Stimulated activated CD4-positive, alpha-beta T cell treated with anti-CD3 and anti-CD28 coated beads, Interleukin-1b, Interleukin-23, amount 100 ng/mL, for 1 hour (primary cell): ENCODE measurements at places on chromosomes 5 and 9.

GRCh38 chr5:157582731-157583620, 7.4 kb upstream of the ADAM19 start:
- DNase-seq, result no peak

DNA sequence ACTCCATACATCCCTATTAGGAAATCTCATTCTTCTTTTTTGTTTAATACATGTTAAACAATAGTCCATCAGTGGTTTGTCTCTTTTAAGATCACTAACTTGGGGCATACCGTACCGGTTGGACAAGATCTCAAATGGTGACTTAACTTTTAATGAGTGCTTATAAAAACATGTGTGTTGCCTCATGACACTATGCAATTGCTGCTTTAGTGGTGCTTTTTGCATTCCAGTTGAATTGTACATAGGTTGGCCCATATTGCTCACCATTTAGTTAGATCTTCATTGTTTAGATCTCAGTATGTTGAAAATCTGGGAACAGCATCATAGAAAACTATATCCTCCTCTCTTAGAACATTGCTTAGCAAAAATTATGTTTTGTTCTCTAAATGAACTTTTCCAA, 17.8 kb downstream of the C9orf85 start:
- no peak for DNase-seq

DNA sequence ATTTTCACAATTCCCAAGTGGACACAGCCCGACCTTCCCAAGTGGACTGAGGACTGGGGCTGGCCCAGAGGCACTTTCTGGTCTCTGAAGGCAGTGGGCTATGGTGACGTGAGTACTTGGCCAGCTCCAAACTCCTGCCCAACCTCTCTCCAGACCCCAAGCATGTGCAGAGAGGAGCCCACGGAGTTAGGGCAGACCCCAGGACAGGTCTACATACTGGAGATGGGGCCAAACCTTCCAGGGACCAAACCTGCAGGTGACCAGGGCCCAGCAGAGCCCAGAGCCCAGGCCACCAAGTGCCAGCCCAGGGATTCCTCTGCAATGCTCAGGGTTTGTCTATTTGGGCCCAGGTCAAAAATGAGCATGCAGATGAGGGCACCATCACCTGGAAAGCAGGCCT, 15.3 kb downstream of the BRD3 start:
- DNase-seq, result no peak

DNA sequence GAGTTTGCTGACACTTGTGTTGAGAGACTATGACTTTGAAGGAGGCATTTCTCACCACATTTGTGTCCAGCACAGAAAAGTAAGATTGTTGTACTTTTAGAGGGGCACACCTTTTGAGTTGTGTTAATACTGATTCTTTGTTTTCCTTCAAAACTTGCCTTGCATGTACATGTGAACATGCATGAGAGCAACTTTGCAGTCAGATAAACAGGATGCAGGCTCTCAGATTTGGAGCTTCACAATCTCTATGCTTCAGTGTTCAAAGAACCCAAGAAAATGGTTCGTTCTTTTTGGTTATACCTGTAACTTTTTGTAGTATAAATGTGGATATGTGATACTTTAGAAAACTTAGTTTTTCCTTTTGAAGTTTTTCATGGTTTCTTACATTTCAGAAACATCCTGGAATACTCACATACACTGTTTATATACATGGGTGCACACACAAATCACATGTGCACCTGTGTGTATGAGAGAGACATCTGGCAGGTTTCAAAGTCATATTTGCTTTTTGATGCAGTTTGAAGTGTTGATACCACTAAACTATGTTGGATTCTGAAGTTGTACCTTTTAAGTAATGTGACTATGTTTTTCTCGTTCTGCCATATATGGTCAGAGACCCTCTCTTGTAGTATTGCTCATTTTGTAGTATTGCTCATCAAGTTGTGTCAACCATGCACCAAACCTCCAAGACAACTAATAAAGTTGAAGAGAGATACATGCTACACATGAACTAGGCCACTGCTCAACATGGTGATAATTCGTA, 190.7 kb downstream of the CD180 start:
- no peak for DNase-seq

GRCh38 chr9:93077367-93077766, 18.6 kb upstream of the CARD19 start:
- no peak for DNase-seq

- no peak for DNase-seq
These were observed 2.4 kb downstream of the N4BP3 start for GRCh38 chr5:178115814-178116142.

- no peak for DNase-seq
These were observed 7.8 kb downstream of the LCP2 start for GRCh38 chr5:170289764-170290163.

DNA sequence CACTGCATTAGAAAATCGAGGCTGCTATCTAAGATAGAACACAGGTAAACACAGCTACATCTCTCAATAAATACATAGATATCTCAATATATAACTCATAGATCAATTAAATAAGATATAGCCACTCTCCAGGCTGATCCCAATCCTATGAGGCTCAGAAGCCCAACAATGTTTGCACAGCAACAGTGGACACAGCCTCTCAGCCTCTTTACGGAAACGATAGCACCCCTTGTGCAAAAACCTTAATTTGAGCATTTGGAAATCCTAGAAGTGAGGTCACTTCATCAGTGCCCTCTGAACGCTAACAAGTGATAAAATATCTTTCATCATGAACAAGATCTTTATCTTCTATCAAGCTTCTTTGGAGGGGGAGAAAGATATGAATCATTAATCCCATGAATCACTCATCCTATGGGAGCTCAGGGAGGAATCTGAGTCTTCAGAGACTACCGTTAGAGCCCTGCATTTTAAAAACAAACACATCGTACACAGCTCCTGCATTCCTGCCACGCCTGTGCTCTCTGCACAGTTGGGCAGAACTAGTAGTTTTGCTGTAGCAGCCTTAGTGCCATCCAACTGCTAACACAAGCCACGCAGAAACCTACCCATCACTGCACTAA, 71.4 kb downstream of the MED27 start:
- no peak for DNase-seq

DNA sequence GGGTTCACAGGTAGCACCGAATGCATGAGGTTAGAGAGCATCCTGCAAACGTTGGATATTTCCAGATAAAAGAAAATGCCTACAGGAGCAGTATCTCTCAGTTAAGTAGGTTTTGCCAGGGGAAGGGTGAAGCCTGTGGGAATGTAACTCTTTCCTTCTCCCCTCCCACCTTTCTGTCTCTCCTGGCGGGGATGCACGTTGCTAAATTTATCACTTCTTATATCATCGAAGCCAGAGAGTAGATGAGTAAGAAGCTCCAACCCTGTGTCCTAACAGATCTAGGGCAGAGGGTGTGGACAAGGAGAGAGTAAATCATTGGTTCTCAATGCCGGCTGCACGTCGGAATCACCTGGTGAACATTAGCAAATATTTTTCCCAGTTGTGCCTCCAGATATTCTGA, 457.5 kb downstream of the ENC1 start:
- no peak for DNase-seq

GRCh38 chr9:122218935-122219855, 9.6 kb downstream of the LHX6 start:
- DNase-seq, result no peak

- no peak for DNase-seq
These were observed 77.4 kb downstream of the C7 start for GRCh38 chr5:40986666-40987065.

GRCh38 chr9:2591967-2592366, 29.6 kb upstream of the VLDLR start:
- DNase-seq, result no peak

DNA sequence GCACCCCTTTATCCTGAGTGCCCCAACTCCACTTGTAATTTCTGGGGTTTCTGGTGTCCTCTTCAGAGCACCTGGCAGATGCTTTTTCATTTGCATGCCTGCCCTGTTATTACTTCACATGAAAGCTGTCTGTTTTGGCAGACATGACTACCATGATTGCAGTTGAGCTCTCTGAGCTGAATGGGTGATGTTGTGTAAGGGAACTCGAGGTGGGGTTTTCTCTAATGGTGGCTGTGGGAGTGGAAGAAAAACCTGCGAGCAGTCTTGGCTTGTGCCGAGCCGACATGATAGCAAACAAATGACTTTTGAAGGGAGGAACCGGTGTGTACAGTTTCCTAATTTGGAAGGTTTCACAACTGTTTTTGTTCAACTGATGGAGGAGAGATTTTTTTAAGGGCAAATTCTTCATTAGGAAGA, 196.2 kb downstream of the AOPEP start:
- no peak for DNase-seq

DNA sequence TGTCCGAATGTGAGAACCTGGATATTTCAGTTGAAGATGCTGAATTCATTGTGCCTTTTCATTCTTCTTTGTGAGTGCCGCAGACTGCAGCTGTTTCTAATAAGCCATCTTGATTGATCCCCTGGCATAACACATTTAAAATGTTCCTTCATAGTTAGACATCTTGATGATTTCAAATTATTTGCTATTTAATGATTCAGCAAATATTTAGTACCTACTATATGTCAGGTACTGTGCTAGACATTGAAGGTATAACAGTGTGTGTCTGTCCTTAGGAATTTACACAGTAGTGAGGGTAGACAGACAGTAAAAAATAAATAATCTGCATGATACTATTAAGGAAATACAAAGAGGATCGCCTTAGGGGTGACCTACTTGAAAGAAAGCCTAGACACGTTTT, 61.6 kb downstream of the YTHDC2 start:
- no peak for DNase-seq

GRCh38 chr5:180332051-180332517, 21.1 kb downstream of the GFPT2 start:
- DNase-seq, result no peak

DNA sequence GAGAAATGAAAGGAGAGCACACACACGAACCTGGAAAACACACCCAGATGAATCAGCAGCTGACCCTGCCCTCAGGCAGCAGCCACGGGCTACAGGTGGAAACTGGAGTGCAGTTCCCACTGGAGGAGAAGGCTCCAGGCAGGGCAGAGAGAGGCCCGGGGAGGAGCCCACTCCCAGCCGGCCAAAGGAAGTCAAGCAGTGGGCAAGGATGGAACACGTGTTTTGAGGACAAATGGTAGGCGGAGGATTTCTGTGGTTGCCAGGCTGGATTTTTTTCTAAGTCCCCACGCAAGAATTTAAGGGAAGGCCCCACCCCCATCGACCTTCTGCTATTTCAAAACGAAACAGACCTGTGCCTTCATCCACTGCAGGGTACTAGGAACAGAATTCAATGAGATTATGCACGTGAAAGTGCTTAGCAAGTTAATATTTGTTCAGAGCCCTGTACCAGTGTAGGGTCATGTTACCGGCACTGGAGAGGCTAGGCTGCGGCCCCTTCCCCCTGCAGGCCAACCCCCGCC, 6.8 kb downstream of the EPB41L4B start:
- DNase-seq, result no peak

DNA sequence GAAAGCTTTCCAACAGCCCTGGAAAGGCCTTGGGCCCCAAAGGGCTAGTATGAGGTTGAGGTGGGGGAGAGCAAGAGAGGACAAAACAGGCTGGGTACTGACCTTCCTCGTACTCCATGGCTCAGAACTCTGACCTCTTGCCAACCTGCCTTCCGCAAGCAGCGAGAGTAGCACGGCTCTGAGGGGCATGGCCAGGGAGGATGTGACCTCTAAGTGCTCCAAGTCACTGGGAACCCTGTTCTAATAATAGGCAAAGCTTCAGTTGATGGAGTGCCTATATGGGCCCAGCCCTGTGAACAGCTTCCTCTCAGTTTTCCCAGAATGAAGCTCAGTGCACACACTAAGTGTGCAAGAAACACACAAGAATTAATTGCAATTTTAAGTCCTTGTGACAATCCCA, 127.6 kb upstream of the GABRP start:
- no peak for DNase-seq

GRCh38 chr5:131068076-131068475, 97.0 kb downstream of the HINT1 start:
- no peak for DNase-seq

DNA sequence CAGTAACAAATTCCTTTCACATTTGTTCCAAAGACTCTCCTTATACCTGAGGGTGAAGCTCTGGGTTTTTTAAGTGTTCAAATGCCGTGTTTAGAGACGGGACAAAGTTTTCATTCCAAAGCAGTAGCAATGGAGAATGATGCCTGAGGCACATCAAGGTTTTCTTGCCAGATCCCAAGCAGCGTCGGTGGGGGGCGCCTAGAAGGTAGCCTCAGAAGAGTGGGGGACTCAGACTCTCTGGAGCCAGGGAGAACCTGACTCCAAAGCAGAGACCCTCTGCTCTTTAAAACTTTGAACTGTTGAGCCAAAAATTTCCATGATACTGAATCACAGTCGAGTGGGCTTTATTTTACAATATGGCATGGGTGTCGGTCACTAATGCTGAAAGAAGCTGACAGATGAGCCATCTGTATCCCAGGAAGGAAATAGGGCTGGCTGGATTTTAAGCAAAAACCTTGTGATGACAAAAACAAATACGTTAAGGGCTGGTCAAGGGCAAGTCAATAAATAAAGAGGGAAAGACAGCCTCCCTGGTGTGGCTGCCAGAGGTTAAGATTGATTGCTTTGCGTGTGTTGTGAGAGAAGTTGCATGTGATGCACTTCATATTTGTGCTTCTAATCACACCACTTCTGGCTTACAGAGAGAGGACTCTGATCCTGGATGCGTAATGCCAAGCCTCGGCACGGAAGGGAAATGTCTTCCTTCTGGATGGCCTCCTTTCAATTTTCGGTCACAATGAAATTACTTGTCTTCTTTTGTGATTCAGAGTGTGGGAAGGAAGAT, 161.1 kb upstream of the EFNA5 start:
- no peak for DNase-seq

DNA sequence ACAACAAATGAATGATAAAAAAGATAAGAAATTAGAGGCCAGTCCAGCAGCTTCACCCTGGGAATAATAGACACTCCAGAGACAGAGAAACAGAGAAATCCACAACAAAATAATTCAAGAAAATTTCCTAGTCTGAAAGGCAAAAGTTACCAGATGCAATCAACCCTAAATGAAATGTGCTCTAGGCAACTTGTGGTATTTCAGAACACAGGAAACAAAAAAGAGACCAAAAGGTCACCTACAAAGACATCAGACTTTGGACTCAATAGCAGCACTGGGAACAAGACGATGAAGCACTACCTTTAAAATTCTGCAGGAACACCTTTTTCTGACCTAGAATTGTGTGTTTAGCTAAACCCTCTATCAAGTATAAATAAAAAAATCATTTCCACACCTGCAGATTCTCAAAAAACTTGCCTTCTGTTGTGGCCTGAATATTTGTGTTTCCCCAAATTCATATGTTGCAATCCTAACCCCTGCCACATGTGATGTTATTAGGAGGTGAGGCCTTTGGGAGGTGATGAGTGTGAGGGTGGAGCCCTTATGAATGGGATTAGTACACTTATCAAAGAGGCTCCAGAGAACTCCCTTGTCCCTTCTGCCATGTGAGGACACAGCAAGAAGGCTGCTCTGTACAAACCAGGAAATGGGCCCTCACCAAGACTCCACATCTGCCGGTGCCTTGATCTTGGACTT, 5.9 kb upstream of the MAPK9 start:
- DNase-seq, result no peak
